ENCODE measurements at places on chromosomes 2 and 18. TPM values are rescaled to one million over a fixed set of nuclear protein-coding genes. Genes with fewer than 3 reads are reported as not detected.

Gene BMP10
- total RNA-seq = not detected

Gene FAM237A
- total RNA-seq = not detected

- no peaks in the 10 kb centered on the region for H3K27me3 ChIP-seq
- H3K36me3 ChIP-seq = peaks cover 2% of the 10 kb centered on the region
- no peak for DNase-seq
- H3K4me3 ChIP-seq = no peak overlapping the region
These were observed 163.2 kb upstream of the SLC1A4 start for GRCh38 chr2:64825831-64826491.

DNA sequence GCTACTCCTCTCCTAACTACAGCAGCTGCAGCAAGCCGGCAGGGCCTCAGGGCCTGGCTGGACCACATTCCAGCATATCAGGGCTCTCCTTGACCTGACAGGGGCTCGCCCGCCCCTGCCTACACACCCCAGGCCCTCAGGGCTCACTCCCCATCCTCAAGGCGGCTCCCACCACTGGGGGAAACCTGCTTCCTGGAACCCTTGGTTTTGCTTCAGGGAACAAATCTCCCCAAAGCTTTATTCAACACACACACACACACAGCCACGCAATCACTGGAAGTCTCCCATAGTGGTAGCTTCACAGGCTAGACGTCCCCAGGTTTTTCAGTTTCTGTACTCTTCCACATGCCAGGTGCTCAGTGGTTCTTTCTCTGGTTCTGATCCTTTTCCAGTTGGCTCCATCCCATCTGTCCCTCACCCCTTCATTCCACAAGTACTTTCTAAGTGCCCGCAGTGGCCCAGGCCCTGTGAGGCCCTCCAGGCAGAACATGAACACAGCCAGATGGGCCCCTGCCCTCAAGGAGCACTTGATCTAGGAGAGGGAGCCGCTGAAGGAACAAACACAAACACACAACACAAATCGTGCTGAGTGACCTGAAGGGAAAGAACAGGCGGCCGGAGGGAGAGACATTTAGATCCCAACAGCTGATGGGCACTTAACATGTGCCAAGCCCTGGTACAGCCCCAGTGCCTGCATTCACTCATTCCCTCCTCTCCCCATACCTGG lies 51.1 kb downstream of the TNS1 start:
- no peak for DNase-seq
- H3K36me3 ChIP-seq = no peaks in the 10 kb centered on the region
- no peak overlapping the region for H3K27ac ChIP-seq

- no peak overlapping the region for H3K4me3 ChIP-seq
- DNase-seq = no peak
- H3K4me1 ChIP-seq = peaks cover 18% of the 10 kb centered on the region
- H3K27ac ChIP-seq = no peak overlapping the region
These were observed 28.9 kb downstream of the RAB31 start for GRCh38 chr18:9737006-9737405.

DNA sequence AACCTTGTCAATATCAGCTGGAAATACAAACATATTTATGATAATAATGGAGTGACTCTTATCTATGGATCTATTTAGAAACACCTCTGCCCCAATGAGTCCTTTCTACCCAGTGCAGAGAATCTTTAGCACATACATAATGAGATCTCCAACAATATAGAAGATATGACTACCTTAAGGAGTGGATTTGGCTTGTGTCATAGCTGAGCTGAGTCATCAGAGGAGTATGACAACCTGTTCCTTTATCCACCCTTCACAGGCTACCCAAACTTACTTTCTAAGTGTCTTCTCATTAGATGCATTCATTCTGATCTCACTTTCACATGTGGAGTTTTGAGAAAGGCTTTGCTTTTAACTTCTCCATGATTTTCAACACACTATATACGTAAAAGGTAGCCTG lies 1218.9 kb downstream of the DSC3 start:
- no peaks in the 10 kb centered on the region for H3K36me3 ChIP-seq
- H3K4me1 ChIP-seq = no peaks in the 10 kb centered on the region
- no peak for DNase-seq
- no peak overlapping the region for H3K27ac ChIP-seq

GRCh38 chr2:28408764-28409599 lies 16.3 kb downstream of the FOSL2 start:
- peaks cover 85% of the 10 kb centered on the region for H3K4me1 ChIP-seq
- peaks cover 91% of the 10 kb centered on the region for H3K36me3 ChIP-seq
- H3K27ac ChIP-seq = peak overlapping the region; percentile 99

DNA sequence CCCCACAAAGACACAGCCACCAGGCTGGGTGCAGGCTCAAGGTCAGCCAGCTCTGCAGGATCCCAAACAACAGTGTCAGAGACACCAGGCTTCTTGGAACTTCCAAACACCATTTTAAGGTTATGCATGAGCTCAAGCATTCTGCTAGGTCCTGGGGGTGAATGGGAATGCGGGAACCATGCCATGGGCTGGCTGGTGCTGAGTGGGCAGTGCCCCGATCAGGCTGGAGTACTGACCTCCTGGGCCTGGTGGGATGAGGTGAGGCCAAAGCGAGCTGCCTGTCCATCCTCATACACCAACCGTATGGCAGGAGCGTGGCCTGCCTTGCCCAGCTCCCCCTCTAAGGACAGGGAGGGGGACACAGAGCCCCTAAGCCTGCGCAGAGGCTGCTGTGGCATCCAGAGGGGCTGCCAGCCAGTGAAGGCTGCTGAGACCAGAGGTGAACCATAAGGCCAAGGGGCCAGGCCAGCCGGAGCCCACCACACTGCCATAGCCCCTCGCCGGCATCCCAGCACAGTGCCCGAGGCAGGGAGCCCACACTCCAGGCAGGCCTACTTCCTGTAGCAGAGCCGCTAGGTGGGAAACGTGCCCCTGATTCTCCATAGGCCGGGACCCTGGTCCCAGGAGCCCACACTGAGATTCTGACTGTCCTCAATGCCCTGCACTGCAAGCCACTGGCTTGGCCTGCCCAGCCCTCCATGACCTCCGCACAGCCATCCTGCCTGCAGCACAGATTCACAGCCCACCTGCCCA lies 135.0 kb downstream of the HDAC4 start:
- H3K4me3 ChIP-seq = peak overlapping the region; percentile 86
- peaks cover 92% of the 10 kb centered on the region for H3K4me1 ChIP-seq
- H3K27ac ChIP-seq = peak overlapping the region; percentile 93
- DNase-seq = no peak

- DNase-seq = no peak
- H3K4me3 ChIP-seq = no peak overlapping the region
- no peaks in the 10 kb centered on the region for H3K4me1 ChIP-seq
- no peaks in the 10 kb centered on the region for H3K27me3 ChIP-seq
These were observed 70.0 kb downstream of the FIGN start for GRCh38 chr2:163665817-163666216.

DNA sequence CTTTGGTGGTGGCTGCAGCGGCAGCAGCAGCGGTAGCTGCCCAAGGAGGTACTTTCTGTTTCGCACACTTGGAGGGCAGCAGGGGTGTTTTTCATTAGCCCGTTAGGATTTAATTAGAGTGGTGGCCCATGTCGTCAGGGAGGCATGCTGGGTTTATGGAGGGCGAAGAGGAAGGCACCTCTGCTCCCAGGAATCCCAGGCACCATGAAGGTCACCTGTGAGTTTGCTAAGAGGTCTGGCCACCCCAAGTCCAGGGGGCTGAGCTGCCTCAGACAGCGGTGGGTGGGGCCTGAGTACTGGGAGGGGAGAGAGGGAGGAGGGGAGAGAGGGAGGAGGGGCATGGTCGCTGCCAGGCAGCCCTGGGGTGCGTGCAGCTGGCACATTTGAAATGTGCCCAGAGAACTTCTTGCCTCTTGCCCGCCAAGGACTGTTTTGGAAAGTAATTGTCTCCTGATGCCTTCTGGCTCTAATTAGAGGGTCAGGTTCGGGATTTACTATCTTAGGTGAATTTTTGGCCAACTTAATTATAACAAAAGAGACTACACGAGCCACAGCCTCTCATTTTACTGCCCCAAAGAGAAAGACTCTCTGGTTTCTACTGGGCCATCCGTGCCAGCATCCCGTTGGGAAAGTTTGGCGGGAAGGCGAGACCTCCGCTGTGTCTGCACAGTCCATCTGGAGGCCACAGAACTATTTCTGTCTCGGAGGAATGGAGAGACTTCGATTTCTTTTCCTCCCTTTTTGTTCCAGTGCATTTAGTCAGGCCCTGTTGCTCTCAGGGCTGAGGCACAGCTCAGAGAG lies 62.0 kb downstream of the GLI2 start:
- no peaks in the 10 kb centered on the region for H3K36me3 ChIP-seq
- no peaks in the 10 kb centered on the region for H3K4me1 ChIP-seq
- no peak overlapping the region for H3K27ac ChIP-seq
- H3K4me3 ChIP-seq = no peak overlapping the region

- DNase-seq = no peak
- H3K27me3 ChIP-seq = no peaks in the 10 kb centered on the region
- H3K27ac ChIP-seq = peak overlapping the region; percentile 46
These were observed 145.4 kb downstream of the FAM210A start for GRCh38 chr18:13580991-13581390.

DNA sequence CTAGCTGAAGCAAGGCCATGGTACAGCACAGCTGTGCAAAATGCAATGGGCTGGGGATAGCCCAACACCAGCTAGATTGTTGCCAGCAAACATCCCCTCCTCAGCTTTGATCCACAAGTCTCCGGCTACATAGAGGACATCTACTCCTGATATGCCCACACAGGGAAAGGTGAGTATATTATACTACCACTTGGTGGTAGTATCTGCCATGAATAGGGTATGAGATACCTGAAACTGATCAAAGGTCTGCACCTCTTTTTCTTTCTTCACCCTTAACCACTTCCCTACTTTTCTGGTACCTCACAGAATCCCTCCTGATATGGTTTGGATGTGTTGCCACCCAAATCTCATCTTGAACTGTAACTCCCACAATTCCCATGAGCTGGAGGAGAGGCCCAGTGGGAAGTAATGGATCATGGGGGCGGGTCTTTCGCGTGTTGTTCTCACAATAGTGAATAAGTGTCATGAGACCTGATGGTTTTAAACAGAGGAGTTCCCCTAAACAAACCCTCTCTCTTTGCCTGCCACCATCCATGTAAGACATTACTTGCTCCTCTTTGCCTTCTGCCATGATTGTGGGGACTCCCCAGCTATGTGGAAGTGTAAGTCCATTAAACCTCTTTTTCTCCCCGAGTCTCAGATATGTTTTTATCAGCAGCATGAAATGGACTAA lies 279.6 kb downstream of the TXNL1 start:
- DNase-seq = no peak
- H3K27me3 ChIP-seq = no peaks in the 10 kb centered on the region
- no peak overlapping the region for H3K27ac ChIP-seq
- no peaks in the 10 kb centered on the region for H3K36me3 ChIP-seq
- no peaks in the 10 kb centered on the region for H3K4me1 ChIP-seq

DNA sequence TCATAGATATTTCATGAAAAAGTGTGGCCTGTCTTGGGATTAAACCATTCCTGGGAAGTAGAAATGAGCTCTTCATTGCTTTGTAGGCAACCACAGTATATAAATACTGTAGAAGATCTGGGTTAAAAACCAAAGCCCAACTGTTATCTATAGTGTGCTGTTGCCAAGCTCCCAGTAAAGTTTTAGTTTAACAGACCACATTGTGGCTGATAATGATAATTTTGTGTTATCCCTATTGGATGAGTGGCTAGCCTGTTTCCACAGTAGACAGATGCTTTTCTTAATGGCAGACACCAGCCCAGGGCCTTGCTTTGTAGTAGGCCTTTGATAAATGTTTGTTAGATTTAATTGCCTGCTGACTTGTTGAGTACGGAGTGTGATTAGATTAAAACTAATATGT lies 52.1 kb downstream of the FMNL2 start:
- H3K36me3 ChIP-seq = no peaks in the 10 kb centered on the region
- no peak for DNase-seq
- H3K27ac ChIP-seq = no peak overlapping the region
- peaks cover 2% of the 10 kb centered on the region for H3K27me3 ChIP-seq
- no peak overlapping the region for H3K4me3 ChIP-seq

DNA sequence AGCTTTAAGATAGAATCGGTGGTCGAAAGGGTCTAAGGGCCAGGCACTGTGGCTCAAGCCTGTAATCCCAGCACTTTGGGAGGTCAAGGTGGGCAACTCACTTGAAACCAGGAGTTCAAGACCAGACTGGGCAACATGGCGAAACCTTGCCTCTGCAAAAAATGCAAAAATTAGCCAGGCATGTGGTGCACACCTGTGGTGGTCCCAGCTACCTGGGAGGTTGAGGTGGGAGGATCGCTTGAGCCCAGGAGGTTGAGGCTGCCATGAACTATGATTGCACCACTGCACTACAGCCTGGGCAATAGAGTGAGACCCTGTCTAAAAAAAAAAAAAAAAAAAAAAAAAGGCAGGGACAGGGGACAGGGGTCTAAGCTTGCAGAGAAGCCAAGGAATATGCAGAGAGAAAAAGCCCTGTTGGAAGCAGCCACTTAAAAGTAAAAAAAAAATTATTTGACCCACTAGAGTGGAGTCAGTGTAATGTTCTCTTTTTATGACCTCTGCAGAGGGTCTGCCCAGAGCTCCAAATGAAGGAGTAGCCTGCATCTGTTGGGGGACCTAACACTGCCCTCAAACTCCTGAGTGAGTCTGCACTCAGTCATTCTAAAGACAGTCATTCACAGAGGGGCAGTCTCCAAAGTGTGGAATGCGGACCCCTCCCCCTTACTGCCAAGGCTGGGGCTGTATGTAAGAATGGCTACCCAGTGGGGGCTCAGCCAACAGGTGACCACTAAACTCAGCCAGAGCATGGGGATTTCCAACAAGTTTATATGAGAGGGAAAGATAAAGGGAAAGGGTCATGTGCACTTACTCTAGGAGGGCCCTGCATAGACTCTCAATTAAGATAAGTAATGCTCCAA lies 118.5 kb upstream of the CDCA7 start:
- H3K27me3 ChIP-seq = no peaks in the 10 kb centered on the region
- DNase-seq = no peak
- peaks cover 12% of the 10 kb centered on the region for H3K4me1 ChIP-seq
